Motor neuron (in vitro differentiated cells): ENCODE measurements at places on chromosomes 1 and 21. TPM values are rescaled to one million over a fixed set of nuclear protein-coding genes. Genes with fewer than 3 reads are reported as not detected.

The CA14 gene
- 28.4 and 29.6 TPM in 2 replicates for total RNA-seq

The RBM11 gene
- 0.35 and 0.49 TPM in 2 replicates for total RNA-seq

The CFAP141 gene
- total RNA-seq = not detected in 2 replicates

The OR2L13 gene
- total RNA-seq = 0.09 and 0.26 TPM in 2 replicates

The ATP13A2 gene
- 61.3 and 65.0 TPM in 2 replicates for total RNA-seq

The TAL1 gene
- total RNA-seq = not detected in 2 replicates

The KRTAP13-2 gene
- not detected in 2 replicates for total RNA-seq

The ARHGEF16 gene
- 2.5 and 3.5 TPM in 2 replicates for total RNA-seq

The NUAK2 gene
- 7.2 and 9.3 TPM in 2 replicates for total RNA-seq

The PCBP3 gene
- 5.8 and 7.7 TPM in 2 replicates for total RNA-seq

The CD160 gene
- 2.5 and 2.8 TPM in 2 replicates for total RNA-seq

The MR1 gene
- total RNA-seq = 0.23 and 0.75 TPM in 2 replicates

The PRAMEF2 gene
- total RNA-seq = not detected in 2 replicates

The TNNI3K gene
- 0.08 and 0.27 TPM in 2 replicates for total RNA-seq

The SRSF10 gene
- 194 and 197 TPM in 2 replicates for total RNA-seq

The HYI gene
- total RNA-seq = 11.5 and 13.8 TPM in 2 replicates

The SSR2 gene
- total RNA-seq = 199 and 245 TPM in 2 replicates

The ADAMTS4 gene
- 0.47 and 1.6 TPM in 2 replicates for total RNA-seq

The SYTL1 gene
- total RNA-seq = 0.97 and 1.2 TPM in 2 replicates

The PRKAA2 gene
- total RNA-seq = 11.1 and 12.4 TPM in 2 replicates

The RGS13 gene
- 0.73 and 0.85 TPM in 2 replicates for total RNA-seq

The C1orf216 gene
- total RNA-seq = 17.9 and 22.3 TPM in 2 replicates

The RIMS3 gene
- 40.5 and 46.2 TPM in 2 replicates for total RNA-seq

The TOMM20 gene
- 135 and 138 TPM in 2 replicates for total RNA-seq

The ETV3 gene
- total RNA-seq = 19.1 and 24.5 TPM in 2 replicates

The IL20 gene
- 0.19 TPM in 1 of 2 replicates, not detected in the other for total RNA-seq

The QSOX1 gene
- 31.2 and 32.5 TPM in 2 replicates for total RNA-seq

The PLD5 gene
- total RNA-seq = 8.1 and 10.9 TPM in 2 replicates

The ICOSLG gene
- total RNA-seq = 0.11 and 0.38 TPM in 2 replicates

The AMY1C gene
- not detected in 2 replicates for total RNA-seq

The RASSF5 gene
- 0.81 and 4.2 TPM in 2 replicates for total RNA-seq

The SELE gene
- 0.10 and 0.47 TPM in 2 replicates for total RNA-seq

The SLC25A34 gene
- 0.49 and 3.2 TPM in 2 replicates for total RNA-seq

The MROH9 gene
- total RNA-seq = 0.54 and 1.2 TPM in 2 replicates

The HEYL gene
- 0.45 and 0.53 TPM in 2 replicates for total RNA-seq

The FCGR3A gene
- total RNA-seq = not detected in 2 replicates

The CYP4Z1 gene
- total RNA-seq = not detected in 2 replicates

The ERRFI1 gene
- 60.4 and 64.3 TPM in 2 replicates for total RNA-seq

The FAM72D gene
- 4.8 and 5.5 TPM in 2 replicates for total RNA-seq

The TMPRSS2 gene
- 0.31 TPM in 1 of 2 replicates, not detected in the other for total RNA-seq

The NPHS2 gene
- total RNA-seq = not detected in 2 replicates

The SPRR2F gene
- total RNA-seq = 0.41 TPM in 1 of 2 replicates, not detected in the other

The CYYR1 gene
- 7.6 and 8.2 TPM in 2 replicates for total RNA-seq

The DENND1B gene
- 28.5 and 29.9 TPM in 2 replicates for total RNA-seq

The AGO3 gene
- total RNA-seq = 32.6 and 35.0 TPM in 2 replicates

The GNPAT gene
- total RNA-seq = 45.3 and 47.1 TPM in 2 replicates

The AMY1B gene
- total RNA-seq = 0.53 TPM in 1 of 2 replicates, not detected in the other

The ASCL5 gene
- total RNA-seq = 0.75 and 0.96 TPM in 2 replicates

The FAM167B gene
- total RNA-seq = 0.45 TPM in 1 of 2 replicates, not detected in the other

The CR1L gene
- total RNA-seq = not detected in 2 replicates

The CDA gene
- total RNA-seq = 0.27 TPM in 1 of 2 replicates, not detected in the other

The LEFTY2 gene
- 33.8 and 36.6 TPM in 2 replicates for total RNA-seq

The SPRR1A gene
- total RNA-seq = not detected in 2 replicates
